ENCODE measurements at places on chromosomes 1 and 21.

GRCh38 chr1:226128487-226129075 is 58.0 kb downstream of the ACBD3 start:
- DNase-seq = no peak

DNA sequence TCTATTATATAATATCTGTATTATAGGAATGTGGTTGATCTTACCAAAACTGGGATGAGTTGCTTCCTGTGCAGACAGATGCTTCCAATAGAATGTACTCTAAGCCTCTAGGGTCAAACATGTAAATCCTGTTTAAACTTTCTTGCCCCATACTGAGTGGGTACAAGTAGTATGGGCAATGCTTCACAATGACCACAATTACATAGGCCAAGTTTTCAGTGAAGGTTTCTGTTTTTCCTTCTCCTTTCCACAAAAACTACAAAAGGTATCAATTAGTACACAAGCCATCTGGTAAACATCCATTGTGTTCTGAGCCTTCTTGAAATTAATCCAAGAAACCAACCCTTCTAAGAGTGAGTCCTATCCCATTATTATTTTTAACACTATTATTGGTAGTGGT is 16.8 kb downstream of the OTUD7B start:
- no peak for DNase-seq

DNA sequence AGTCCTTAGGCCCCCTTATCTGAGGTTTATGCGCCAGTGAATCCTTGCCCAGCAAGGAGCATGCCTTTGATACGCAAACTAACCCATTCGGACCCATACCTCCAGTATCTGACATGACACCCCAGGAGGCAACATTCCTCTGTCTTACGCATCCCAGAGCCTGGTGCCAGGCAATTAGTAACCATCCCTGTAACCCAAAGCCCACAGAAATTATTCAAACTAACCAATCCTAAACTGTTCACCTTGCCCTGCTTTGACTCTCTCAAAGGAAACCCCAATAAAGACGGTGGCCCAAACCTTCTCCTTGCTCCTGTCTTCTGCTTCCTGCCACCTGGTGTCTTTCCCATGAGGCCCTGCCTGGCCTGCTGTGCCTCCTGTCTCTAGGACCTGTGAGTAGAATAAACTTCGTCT is 36.4 kb downstream of the ZNF496 start:
- DNase-seq = no peak

GRCh38 chr1:71792264-71792663 is 490.1 kb downstream of the NEGR1 start:
- DNase-seq = no peak

DNA sequence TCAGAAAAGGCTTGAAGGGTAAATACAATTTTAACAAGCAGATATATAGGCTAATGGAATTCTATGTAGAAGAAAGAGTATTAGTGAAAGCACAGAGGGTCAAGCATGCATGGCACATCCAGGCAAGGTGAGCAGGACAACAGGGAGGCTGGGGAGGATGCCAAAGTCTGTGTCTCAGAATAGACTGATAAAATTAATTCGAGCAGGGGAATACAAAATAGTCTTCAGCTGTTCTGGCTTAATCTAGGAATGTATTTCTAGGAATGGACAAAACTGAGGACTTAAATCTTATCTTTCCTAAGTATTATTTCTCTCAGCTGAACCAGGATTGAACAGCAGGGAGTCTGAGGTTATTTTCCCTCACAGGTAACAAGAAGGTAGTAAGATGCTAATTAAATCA is 35.2 kb downstream of the NVL start:
- no peak for DNase-seq

- DNase-seq = no peak
Observed at GRCh38 chr1:71638081-71638766, 557.4 kb upstream of the ZRANB2 start.

DNA sequence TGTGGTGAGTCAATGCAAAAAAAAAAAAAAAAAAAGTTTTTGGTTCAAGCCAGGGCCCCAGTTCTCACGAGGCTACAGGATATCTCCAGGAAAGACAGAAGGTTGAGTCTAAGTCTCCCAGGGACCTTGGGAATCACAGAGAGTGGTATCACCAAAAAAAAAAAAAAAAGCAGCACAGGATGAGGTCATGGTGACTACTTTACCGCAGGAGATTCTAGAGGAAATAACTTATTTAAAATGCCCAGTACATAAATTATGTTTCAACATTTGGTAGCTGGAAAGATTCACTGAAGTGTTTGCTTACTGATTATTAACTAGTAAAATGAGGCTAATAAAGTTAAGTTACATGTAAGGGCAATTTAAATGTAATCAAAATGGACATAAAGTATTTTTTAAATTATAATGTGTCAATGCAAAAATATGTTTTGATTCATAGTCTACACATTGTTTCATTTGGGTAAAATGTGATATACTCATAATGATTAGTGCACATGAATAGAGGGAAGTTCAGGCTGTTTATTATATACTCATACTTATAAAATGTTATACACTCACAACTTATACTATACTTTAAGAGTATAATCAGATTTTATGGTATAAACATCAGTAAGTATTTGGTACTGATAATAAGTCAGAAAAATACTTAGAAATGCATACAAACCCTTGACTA is 84.1 kb downstream of the PLPPR5 start:
- no peak for DNase-seq

DNA sequence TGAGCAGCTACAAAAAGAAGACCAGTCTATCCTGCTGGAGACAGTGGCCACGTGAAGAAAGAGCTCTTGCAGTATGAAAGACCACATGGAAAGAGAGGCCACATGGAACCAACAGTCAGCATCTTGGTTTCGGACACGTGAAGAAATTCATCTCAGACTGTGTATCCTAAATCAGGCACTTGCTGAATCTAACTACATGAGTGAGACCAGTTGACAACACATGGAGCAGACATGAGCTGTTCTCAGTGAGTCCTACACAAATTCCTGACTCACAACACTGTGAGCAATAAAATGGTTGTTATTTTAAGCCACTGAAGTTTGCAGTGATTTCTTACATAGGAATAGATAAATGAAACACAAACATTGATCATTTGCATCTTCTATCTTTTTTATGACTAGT is 2.4 kb upstream of the TAF1A start:
- DNase-seq = no peak

- DNase-seq = no peak
Observed at GRCh38 chr1:99749504-99750347, 16.7 kb downstream of the FRRS1 start.

DNA sequence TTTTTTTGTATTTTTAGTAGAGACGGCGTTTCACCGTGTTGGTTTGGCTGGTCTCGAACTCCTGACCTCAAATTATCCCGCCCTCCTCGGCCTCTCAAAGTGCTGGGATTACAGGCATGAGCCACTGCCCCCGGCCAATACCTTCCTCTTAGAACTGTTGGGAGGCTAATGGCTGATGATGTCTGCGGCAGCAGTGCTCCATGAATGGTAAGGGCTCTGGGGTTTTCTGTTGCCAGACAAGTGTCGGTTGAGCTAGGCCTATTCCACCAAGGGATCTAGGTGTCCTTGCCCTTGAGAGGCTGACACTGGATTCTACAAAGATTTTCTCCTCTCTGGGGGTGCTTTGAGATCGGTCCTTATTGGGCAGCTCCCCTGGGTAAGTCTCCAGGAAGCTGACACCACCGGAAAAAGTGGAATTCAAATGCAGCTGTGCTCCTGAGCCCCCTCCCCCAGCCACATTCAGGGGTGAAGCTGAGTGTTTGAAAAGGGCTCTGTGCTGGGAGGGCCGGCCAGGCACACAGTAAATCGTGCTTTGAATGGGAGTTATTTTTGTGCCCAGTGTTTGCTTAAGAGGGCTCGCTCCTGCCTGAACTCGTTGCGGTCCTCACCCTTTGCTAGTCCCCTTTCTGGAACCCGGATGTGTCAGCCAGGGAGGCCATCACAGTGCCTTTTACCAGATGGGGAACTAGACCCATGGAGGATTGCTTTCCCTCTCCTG is 5.2 kb downstream of the SOX13 start:
- DNase-seq = no peak

DNA sequence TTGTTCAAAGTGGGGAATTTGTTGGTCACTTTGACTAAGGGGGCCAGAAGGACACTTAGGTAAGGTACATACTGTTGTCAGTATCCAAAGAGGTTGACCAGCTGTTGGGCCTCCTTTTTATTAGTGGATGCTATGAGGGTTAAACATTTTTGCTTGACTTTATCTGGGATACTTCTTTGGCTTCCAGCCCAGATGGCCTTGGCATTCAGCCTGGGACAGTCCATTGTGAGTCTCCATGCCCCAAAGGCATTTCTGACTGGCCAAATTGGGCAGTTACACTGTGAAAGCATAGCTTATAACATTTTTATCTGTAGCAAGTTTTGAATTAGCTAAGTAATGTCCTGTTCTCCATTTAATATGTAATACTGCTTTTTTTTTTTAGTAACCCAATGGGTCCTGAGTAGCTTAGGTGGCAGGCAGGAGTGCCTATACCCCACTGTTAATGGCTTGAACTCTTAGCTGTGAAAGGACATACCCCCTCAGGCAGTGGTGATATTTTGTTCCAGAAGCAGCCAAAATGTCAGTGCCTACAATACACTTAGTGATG is 35.4 kb upstream of the CD1D start:
- DNase-seq = no peak

- DNase-seq = no peak
Observed at GRCh38 chr1:10056599-10056987, 23.8 kb downstream of the UBE4B start.

GRCh38 chr1:110463725-110464124 is 12.8 kb downstream of the PROK1 start:
- no peak for DNase-seq

- no peak for DNase-seq
Observed at GRCh38 chr1:238648751-238649150, 737.6 kb upstream of the CHRM3 start.

DNA sequence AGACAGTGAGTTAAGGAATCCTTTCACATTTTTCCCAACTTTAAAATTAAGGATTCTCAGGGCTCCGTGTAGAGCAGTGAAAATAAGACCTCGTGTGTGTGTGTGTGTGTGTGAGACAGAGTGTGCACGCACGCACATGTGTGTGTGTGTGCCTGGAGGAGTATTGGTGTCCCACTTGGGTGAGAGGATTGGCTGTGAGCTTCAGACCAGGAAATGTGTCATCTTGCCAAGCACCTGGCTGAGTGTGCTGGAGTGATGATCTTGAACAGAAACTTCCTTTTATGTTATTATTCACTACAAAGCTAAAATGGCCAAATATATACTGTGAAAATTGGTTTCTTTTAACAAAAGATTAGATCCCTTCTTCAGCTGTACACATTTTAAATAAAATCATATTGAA is 35.2 kb upstream of the NTPCR start:
- DNase-seq = no peak

- DNase-seq = no peak
Observed at GRCh38 chr1:231091831-231092301, 51.8 kb upstream of the FAM89A start.

GRCh38 chr1:230986976-230987375 is 8.1 kb downstream of the ARV1 start:
- no peak for DNase-seq

GRCh38 chr1:240151136-240151735 is 59.6 kb downstream of the FMN2 start:
- DNase-seq = no peak

- DNase-seq = no peak
Observed at GRCh38 chr21:42038826-42039425, 28.8 kb upstream of the ZBTB21 start.

- DNase-seq = no peak
Observed at GRCh38 chr1:230957580-230957989, 21.1 kb downstream of the TTC13 start.

DNA sequence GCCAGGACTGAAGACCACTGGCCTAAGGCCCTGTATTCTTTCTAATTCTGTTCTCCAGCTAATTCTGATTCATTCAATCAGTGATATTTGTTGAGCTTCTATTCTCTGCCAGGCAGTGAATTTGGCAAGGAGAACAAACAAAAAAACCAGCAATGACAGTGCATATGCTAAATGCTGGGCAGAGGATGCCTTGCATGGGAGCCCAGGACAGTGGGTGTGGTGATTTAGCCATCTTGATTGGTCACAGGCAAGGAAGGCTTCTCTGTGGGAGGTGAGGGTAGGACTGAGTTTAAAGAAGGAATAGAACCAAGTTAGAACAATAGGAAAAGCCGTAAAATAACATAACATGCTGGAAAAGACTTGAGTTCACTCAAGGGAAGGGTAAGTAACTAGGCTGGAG is 9.2 kb upstream of the CPT2 start:
- DNase-seq = no peak

DNA sequence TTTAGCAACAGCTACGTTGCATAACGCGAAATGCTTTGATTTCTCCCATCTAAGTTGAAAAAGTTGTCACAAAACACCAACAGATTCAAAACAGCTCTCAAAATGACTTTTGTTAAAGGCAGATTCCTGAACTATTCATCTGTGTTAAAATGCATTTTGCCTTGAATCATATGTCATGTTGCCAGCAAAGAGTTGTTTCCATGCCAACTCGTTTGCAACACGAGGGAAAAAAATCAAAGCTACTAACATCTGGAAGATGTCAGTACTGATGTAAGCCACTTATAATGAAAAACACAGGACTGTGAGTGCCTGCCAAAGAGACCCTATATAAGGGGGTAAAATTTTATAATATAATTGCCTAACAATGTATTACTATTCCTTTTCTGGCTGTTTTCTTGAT is 182.7 kb upstream of the PTBP2 start:
- no peak for DNase-seq

DNA sequence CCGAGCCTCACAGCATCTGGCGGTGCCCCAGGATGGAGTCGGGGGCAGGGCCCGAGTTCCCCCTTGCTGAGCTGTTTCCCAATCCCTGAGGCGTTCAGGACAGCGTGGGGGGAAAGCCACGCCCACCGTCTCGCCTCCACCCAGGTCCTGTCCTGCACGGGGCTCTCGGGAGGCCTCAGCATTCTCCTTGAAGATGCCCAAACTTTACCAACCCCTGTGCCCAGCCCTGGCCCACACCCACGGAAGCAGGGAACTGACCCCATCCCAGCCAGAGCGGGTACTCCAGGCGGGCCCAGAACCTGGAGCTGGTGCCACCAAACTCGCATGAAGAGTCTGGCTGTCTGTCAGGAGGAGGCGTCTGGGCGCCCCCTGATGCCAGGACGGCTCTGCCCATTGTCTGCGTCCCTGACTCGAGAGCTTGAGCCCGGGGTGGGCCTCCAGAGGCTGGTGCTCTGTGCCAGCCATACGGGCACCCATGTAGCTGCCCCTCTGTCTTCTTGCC is 35.3 kb upstream of the POFUT2 start:
- DNase-seq = no peak

DNA sequence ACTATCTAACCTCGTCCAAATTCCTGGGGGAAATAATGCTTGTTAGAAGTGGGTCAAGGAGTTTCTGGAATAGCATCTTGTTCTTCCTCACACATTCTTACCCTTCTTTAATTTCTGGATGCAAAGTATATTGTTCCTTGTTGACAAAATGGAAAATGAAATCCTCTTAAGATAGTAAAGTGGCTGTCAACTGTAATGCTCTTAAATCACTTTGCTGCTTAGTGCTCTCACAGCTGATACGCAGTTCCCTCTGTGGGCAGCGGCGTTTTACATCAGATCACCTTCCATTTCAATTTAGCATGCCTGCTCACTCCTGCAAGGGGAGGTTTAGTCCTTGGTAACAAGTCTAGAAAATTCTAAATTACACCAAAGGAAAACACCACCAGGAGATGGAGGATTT is 113.1 kb downstream of the DNM3 start:
- no peak for DNase-seq

- DNase-seq = no peak
Observed at GRCh38 chr1:22132517-22133235, 10.2 kb downstream of the WNT4 start.
